ENCODE measurements at places on chromosomes 12 and 14. TPM values are rescaled to one million over a fixed set of nuclear protein-coding genes. Genes with fewer than 3 reads are reported as not detected.

Gene TRAFD1
- 28.3 TPM for total RNA-seq

Gene NEDD1
- total RNA-seq: 48.1 TPM

Gene OR6J1
- not detected for total RNA-seq

Gene SLC17A8
- not detected for total RNA-seq

Data from activated CD8-positive, alpha-beta memory T cell treated with anti-CD3 and anti-CD28 coated beads for 36 hours (primary cell).